A549 treated with dexamethasone at 1 μM for 4 hours (cell line): ENCODE measurements at places on chromosomes 13 and 19. TPM values are rescaled to one million over a fixed set of nuclear protein-coding genes. Genes with fewer than 3 reads are reported as not detected.

The RPL18A gene
- 1,970 to 2,203 TPM (median 2,076 TPM) in 5 replicates for total RNA-seq

The KIR2DL3 gene
- not detected in 5 replicates for total RNA-seq

The ZNF211 gene
- total RNA-seq: 6.3 to 6.9 TPM (median 6.8 TPM) in 5 replicates

The IGFL4 gene
- 0.16 to 0.52 TPM (median 0.47 TPM) in 5 replicates for total RNA-seq

The ZNF564 gene
- 1.6 to 2.0 TPM (median 1.8 TPM) in 5 replicates for total RNA-seq

The CTXN1 gene
- 8.2 to 19.6 TPM (median 17.2 TPM) in 5 replicates for total RNA-seq

The NANOS3 gene
- 1.3 to 3.4 TPM (median 2.5 TPM) in 5 replicates for total RNA-seq

The MRPL4 gene
- total RNA-seq: 54.3 to 76.4 TPM (median 69.8 TPM) in 5 replicates

The MCEMP1 gene
- not detected in 5 replicates for total RNA-seq

The EVI5L gene
- total RNA-seq: 0.94 to 1.9 TPM (median 1.8 TPM) in 5 replicates

The ATP8B3 gene
- 1.4 to 3.6 TPM (median 3.3 TPM) in 5 replicates for total RNA-seq

The PABPC3 gene
- 0.14 to 0.22 TPM (median 0.21 TPM) in 5 replicates for total RNA-seq

The CGB2 gene
- 0.12 to 0.36 TPM (median 0.24 TPM) in 4 of 5 replicates, not detected in the other for total RNA-seq

The TMEM59L gene
- total RNA-seq: 3.8 to 6.1 TPM (median 5.2 TPM) in 5 replicates

The PALM3 gene
- total RNA-seq: 1.5 to 2.1 TPM (median 1.9 TPM) in 5 replicates

The ZNF606 gene
- 1.3 to 3.8 TPM (median 2.3 TPM) in 5 replicates for total RNA-seq

The ODAD3 gene
- total RNA-seq: 0.92 to 1.9 TPM (median 1.4 TPM) in 5 replicates
